ENCODE measurements at places on chromosomes 13 and 19. TPM values are rescaled to one million over a fixed set of nuclear protein-coding genes. Genes with fewer than 3 reads are reported as not detected.

DNA sequence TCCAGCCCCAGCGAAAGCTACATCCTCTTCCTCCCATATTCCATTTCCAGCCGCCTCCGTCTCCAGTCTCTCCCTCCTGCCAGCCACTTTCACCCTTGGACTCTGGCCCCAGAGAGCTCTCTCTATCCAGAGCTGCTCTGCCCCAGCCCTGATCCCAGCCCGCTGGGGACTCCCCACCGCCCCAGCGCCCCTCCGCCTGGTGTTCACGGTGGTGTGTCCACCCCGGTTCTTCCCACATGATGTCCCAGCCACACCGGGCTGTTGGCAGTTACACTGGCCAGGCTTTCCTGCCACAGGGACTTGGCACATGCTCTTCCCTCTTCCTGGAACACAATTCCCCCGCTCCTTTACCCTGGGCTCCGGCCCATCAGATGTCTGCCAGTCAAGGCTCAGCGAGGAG, 11.3 kb upstream of the EMC10 start:
- no peak overlapping the region for H3K4me3 ChIP-seq
- H3K4me1 ChIP-seq, result no peaks in the 10 kb centered on the region
- H3K27me3 ChIP-seq, result peaks cover 2% of the 10 kb centered on the region
- H3K36me3 ChIP-seq, result no peaks in the 10 kb centered on the region
- DNase-seq, result no peak

GRCh38 chr19:1069009-1069779, 2.2 kb downstream of the ARHGAP45 start:
- H3K27ac ChIP-seq, result peak overlapping the region; percentile 98
- no peaks in the 10 kb centered on the region for H3K27me3 ChIP-seq
- H3K4me3 ChIP-seq, result peak overlapping the region; percentile 92
- DNase-seq, result peak; percentile 82

DNA sequence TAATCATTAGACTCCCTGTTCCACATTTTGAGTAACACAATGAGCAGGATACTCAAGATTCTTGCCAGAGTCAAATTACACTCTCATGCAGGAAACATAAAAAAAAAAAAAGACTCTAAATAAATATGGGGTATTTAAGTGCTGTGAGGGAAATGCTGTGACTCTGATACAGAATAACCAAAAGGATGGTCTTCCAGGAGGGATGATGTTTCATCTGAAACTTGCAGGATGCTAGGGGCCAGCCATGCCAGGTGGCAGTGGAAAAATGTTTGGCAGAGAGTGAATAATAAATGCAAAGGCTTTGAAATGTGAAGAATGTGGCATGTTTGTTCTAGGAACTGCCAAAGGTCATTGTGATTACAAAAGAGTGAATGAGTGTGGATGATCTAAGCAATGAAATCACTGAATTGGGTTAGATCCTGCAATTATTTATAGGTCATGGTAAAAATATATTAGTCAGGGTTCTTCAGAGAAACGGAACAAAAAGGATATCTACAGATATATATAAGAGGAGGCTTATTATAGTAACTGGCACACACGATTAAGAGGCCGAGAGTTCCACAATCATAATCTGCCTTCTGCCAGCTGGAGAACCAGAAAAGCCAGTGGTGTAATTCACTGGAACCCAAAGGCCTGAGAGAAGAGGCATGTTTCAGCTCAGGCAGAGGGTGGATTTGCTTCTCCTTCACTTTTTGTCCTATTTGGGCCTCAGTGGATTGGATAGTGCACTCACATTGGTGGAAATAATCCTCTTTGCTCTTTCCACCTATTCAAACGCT, 1832.8 kb upstream of the MIR17HG start:
- no peaks in the 10 kb centered on the region for H3K36me3 ChIP-seq
- H3K4me1 ChIP-seq, result no peaks in the 10 kb centered on the region
- no peak overlapping the region for H3K4me3 ChIP-seq

GRCh38 chr13:25493931-25494640, 122.3 kb downstream of the ATP8A2 start:
- no peak for DNase-seq
- H3K4me1 ChIP-seq, result no peaks in the 10 kb centered on the region
- no peak overlapping the region for H3K4me3 ChIP-seq
- H3K36me3 ChIP-seq, result no peaks in the 10 kb centered on the region

- H3K27me3 ChIP-seq, result no peaks in the 10 kb centered on the region
- H3K36me3 ChIP-seq, result no peaks in the 10 kb centered on the region
- H3K4me1 ChIP-seq, result no peaks in the 10 kb centered on the region
- no peak overlapping the region for H3K4me3 ChIP-seq
- no peak overlapping the region for H3K27ac ChIP-seq
Observed at GRCh38 chr19:35307931-35308330, 16.0 kb downstream of the MAG start.

DNA sequence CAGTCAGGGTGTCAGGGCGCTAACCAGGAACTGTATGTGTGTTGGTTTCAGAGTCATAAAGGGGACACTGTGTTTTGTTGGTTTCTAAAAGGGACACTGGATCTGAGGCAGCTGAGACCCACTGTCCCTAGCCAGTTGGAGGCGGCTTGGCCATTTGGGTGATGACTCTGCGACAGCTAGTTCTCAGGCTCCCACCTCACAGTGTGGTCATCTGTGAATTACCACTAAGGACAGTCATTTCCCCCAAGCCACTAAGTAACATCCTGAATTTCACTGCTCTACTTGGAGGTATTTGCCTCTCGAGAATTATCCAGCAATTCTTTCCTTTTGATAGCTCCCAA, 51.5 kb downstream of the EPS15L1 start:
- peaks cover 7% of the 10 kb centered on the region for H3K4me1 ChIP-seq
- H3K27ac ChIP-seq, result no peak overlapping the region
- DNase-seq, result no peak
- H3K36me3 ChIP-seq, result peaks cover 47% of the 10 kb centered on the region
- no peaks in the 10 kb centered on the region for H3K27me3 ChIP-seq

Gene ZNF69
- 0.57 TPM for polyA plus RNA-seq

GRCh38 chr13:51221674-51222036, 543 bp upstream of the FAM124A start:
- H3K4me3 ChIP-seq, result no peak overlapping the region
- no peaks in the 10 kb centered on the region for H3K36me3 ChIP-seq
- H3K4me1 ChIP-seq, result peaks cover 3% of the 10 kb centered on the region
- DNase-seq, result no peak
- no peak overlapping the region for H3K27ac ChIP-seq

Gene OR7A5
- not detected for polyA plus RNA-seq

DNA sequence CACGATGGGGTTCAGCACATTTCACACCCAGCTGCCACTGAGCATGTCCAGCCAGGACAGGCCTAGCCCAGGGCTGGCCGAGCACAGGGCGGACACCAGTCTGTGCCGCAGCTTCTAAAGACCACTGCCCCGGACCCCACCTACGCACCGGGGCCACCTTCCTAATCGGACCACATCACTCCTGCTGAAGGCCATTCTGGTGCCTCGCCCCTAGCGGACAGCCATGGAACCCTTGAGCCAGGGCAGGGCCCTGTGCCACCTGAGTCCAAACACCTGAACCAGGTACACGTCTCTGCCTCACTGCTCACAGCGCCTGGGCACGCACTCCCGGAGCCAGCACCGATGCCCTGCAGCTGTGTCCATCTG, 8.4 kb upstream of the C13orf46 start:
- DNase-seq, result no peak
- no peaks in the 10 kb centered on the region for H3K27me3 ChIP-seq
- peaks cover 53% of the 10 kb centered on the region for H3K36me3 ChIP-seq
- H3K4me3 ChIP-seq, result no peak overlapping the region
- H3K27ac ChIP-seq, result no peak overlapping the region
- no peaks in the 10 kb centered on the region for H3K4me1 ChIP-seq

- no peak overlapping the region for H3K4me3 ChIP-seq
- H3K27me3 ChIP-seq, result no peaks in the 10 kb centered on the region
- no peaks in the 10 kb centered on the region for H3K4me1 ChIP-seq
- no peaks in the 10 kb centered on the region for H3K36me3 ChIP-seq
Observed at GRCh38 chr13:104869501-104869900, 1666.0 kb downstream of the EFNB2 start.
